NCI-H774 (cell line): ENCODE measurements at places on chromosomes 12 and 14.

DNA sequence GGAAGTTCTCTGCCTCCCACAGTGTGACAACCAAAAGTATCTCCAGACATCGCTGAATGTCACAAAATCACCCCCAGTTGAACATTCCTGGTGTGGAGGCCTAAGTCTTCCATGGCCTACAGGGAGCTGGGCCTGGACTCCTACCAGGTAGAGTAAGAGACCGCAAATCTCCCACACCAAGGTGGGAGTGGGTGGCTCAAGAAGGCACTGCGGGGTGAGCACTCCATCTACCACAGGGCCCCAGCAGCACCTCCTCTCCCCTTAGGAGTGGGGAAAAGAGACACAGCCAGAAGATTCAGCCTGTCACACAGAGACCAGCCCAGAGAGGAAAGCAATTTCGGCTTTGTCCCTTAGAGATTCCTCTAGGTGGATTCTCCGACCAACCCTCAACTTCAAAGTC is 25.5 kb downstream of the LRTM2 start:
- DNase-seq = no peak

DNA sequence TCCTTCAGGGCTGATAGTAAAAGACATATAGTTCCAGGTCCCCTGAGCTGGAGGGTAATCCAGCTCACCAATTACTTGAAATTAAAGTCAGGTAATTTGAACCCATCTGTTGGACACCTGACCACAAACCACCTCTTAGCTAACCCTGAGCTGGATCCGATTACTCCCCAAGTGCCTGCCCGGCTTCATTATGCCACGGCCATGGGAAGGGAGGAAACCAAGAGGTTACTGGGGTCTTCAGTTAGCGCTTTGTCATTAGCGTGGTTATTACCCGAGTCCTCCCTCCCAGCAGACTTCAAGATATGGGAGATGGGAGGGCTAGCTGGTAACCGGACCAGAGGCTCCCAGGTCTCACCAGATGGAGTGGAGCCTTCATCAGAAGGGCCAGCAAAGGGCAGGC is 1071.4 kb downstream of the BCL11B start:
- DNase-seq = no peak

GRCh38 chr14:71994416-71994815 is 62.2 kb downstream of the RGS6 start:
- no peak for DNase-seq

- DNase-seq = no peak
These were observed 482 bp upstream of the PSMC1 start for GRCh38 chr14:90255871-90256270.

DNA sequence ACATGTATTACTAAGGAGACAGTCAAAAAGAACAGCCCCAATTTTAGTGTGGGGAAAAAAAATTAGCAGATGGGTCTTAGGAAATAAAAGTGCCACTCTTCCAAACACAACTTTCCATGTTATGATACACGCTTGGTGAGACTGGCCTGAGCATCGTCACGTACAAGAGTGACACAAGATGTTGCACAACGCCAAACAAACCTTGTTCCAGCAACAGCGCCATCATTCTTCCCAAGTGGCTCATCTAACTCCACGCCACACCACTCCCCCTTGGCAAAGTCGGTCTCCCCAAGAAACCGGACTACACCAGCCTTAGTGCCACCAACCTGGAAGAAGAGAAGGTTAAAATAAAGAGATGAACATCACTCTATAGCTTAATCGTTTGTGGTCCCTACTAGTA is 58.7 kb downstream of the CLIP1 start:
- no peak for DNase-seq

DNA sequence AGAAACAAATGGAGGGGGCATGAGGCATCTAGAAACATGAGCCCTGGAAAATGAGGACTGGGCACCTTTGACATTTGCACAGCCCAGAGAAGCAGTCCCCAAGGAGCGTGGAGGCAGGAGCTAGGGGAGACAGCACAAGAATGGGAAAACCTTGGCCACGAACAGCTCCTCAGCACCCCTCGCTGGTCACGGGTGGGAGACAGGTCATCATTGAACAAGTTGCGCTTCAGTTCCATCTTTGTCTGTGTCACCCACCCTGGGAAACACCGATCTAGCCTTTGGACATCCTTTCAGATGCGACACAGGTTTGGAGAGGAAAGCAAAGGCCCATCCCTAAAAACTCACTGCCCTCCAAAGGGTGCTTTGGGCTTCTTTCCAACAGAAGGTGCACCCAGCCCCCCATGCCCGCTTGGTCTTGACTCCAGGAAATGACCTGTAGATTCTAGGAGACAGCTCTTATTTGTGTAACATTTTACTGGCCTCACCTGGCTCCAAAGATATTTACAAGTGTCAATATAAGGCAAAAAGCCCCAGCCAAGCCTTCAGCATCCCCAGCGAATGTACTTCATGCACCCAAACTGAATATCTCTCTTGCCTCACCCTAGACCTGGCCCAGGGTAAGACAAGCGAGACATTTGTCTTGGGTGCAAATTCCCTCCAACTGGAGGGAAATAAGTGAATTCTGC is 28.8 kb upstream of the CLMN start:
- DNase-seq = no peak

- DNase-seq = no peak
These were observed 34.6 kb downstream of the CEP128 start for GRCh38 chr14:80906946-80907345.

DNA sequence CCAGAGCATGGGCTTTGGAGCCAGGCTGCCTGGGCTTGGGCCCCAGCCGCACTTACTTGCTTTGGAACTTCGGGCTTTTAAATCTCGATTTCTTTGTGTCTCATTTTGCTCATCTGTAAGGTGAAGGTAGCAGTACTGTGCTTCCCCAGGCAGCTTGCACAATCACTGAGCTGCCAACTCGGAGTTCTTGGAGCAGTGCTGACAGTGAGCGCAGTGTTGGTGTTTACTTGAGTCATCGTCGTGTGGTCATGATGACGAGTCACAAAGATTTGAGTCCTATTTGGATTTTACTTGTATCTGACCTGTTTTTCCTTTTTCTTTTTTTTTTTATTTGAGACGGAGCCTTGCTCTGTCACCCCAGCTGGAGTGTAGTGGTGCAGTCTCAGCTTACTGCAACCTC is 31.3 kb upstream of the ATF1 start:
- no peak for DNase-seq

- no peak for DNase-seq
These were observed 200.2 kb downstream of the TTC8 start for GRCh38 chr14:89024691-89025090.

DNA sequence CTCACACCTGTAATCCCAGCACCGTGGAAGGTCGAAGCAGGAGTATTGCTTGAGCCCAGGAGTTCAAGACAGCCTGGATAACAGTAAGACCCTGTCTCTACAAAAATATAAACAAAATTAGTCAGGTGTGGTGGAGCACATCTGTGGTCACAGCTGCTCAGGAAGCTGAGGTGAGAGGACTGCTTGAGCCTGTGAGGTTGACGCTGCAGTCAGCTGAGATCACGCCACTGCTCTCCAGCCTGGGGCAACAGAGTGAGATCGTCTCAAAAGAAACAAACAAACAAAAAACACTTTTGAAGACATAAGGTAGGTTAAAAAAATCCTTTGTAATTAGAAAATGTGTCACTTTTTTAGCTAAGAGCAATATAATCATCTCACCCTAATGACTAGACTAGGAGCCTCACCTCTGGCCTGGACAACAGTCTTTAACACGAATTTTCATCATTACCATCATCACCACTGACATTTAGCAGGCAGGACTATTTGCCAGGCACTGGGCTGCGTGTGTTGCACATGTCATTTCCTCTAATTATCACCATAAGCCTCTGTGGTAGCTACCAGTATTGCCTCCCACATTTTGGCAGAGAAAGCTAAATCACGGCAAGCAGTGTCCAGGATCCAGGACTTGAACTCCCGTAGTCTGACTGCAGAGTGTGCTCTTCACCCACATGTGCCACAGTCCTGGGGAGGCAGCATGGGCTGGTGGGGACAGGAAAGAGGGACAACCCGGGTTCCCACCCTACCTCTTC is 4.6 kb upstream of the SYCP3 start:
- no peak for DNase-seq

GRCh38 chr12:50047693-50048250 is 9.6 kb upstream of the ASIC1 start:
- no peak for DNase-seq

DNA sequence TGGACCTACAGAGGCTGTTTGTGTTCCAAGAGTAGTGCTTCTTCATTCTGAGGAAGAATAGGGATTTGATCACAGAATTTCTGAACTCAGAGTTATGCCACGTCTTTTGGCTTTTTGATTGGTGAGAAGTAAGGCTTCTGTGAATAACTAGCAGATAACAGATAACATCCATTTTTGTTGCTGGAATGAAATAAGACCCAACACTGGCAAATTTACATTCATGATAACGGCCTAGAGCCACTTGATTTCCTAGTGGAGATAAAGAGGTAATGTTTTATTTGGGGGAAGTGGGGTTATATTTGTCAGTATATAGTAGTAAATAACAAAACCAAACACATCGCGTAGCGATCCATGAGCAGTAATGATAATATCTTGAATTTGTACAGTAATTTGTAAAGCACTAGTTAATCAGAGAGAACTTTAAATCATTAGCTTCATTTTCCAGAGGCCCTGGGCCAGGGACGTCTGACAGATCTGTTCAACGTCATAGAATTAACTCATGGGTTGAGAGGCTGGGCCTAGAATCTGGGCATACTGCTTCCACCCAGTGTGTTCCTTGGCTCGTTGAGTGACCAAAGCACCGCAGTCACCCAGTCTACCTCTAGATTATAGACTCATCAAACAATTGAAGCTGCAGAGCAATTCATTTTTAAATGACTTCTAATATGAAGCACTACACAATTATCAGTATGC is 79.6 kb downstream of the HMGA2 start:
- no peak for DNase-seq

DNA sequence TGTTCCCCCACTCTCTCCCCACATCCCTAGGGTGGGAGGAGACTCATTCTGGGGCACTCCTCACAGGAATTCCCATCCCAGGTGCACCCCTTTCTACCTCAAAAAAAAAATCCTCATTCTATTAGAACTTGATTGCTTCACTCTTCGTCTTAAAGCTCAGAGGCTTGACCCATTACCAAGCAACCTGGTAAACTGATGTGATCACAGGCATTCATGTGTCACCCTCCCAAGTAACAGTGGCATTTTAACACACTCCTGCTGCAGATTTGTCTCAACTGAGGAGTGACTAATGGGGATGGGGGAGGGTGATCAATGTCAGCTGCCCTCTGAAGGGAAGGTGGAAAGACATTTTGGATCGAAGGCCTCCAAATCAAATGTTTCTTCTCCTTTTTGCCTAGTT is 78.1 kb upstream of the PTHLH start:
- no peak for DNase-seq

DNA sequence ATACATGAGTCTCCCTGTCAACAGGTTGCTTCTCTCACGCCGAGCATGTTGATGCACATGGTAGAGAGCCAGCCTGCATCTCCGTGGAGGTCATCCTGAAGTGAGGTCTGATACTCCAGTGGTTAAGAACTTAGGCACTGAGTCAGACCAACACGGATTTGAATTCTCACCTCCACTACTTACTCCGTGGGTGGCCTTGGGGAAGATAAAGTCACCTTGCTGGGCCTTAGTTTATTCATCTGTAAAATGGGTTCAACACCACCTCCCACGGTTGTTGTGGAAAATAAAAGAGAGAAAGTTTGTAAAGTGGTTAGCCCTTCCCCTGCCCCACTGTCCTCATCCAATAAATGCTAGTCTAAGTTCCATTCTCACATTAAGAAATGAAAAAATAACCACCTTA is 408.9 kb downstream of the MED13L start:
- no peak for DNase-seq

GRCh38 chr12:12897302-12897701 is 5.9 kb downstream of the GPRC5A start:
- DNase-seq = no peak

DNA sequence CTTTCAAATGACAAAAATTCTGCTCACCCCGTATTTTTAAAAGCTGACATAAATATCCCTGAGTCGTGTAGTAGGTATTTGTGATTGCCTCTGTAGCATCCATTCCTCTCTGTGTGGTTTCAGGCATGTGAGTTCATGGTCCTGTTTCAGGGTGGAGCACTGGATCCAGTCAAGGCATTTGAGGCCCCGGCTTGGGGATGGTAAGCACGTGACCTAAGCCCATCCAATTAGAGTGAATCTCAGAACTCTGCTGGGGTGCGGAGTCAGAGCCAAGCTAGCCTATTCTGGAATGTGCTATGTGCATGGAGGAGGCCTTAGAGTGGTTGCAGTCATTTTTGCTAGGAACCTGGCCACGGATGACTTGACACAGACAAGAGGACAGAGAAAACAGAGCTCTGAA is 4.3 kb upstream of the CSRP2 start:
- DNase-seq = no peak

GRCh38 chr14:100528962-100529560 is 58.2 kb downstream of the BEGAIN start:
- no peak for DNase-seq

GRCh38 chr14:24925771-24926374 is 124.1 kb downstream of the STXBP6 start:
- no peak for DNase-seq

- no peak for DNase-seq
These were observed 505.5 kb downstream of the NPAS3 start for GRCh38 chr14:33444136-33444535.

GRCh38 chr14:65069874-65070413 is 32.4 kb downstream of the MAX start:
- no peak for DNase-seq

DNA sequence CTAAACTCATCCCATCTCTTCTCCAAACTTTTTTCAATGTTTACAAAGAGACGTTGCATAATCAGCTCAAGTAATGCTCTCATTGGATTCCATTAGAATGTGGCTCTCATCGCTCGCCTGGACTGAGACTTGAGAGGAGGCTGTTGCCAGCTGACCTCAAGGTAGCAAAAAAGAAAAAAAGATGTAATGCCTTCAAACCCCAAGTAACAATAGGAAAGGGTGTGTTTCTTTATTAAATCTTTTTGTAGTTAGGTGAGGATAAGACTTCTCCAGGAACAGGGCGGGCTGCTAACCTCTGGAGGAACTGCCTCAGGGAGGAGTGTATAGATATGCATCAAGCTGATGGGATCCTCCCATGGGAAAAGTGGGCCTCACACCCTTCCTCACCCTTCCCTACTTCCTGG is 956 bp upstream of the PTHLH start:
- DNase-seq = no peak

GRCh38 chr12:87157791-87158190 is 871.4 kb downstream of the C12orf50 start:
- no peak for DNase-seq

- no peak for DNase-seq
These were observed 1084.3 kb downstream of the TMEM121 start for GRCh38 chr14:106610691-106611090.

DNA sequence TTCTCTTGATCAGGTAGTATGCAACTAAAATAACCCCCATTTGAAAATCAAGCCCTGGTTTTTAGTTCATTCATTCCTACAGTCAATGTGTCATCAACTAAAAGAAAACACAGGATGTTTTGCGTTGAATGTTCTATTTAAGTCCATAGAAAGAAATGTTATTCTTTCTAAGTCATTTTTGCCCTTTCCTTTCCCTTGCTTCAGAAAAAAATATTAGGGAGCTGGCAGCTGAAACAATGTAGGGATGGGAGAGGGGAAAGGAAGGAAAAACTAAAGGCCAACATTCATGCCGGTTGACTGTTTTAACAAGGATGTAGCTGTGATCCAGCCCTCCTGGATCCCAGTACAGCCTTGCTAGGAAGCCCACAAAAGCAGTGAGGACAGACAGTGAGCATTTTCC is 155.1 kb downstream of the BTG1 start:
- no peak for DNase-seq

- no peak for DNase-seq
These were observed 85.6 kb downstream of the NAV3 start for GRCh38 chr12:77916276-77916675.

GRCh38 chr12:132285991-132286681 is 43.3 kb downstream of the GALNT9 start:
- no peak for DNase-seq

- DNase-seq = no peak
These were observed 82.0 kb downstream of the EML5 start for GRCh38 chr14:88710709-88711108.
